Right renal pelvis (tissue), 4 donors: ENCODE measurements at places on chromosomes 4 and X. TPM values are rescaled to one million over a fixed set of nuclear protein-coding genes. Genes with fewer than 3 reads are reported as not detected.

DNA sequence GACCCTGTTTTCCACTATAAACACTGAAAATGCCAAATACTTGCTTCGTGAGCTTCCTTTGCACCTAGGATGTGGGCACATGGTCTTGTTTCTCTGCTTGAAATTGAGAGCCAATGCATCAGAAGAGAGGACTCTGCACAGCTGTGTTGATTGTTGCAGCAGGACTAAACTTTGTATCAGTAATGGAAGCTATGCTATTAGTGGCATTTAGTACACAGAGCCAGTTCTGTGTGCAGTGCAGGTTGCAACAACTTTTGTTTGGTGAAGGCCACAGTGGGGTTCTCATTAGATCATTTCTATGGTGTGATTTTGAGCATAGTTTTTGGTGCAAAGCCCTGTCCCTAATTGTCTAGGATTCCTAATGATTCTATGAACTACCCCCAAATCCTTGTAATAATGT is 54.4 kb upstream of the ANKRD17 start:
- no peak for DNase-seq

The DDX53 gene
- polyA plus RNA-seq = not detected

GRCh38 chr4:74203467-74203866 is 45.5 kb downstream of the MTHFD2L start:
- no peak for DNase-seq

- DNase-seq = no peak
These were observed 91.6 kb upstream of the MAP3K15 start for GRCh38 chrX:19606902-19607301.

The CSN1S1 gene
- not detected for polyA plus RNA-seq

The MORF4L2 gene
- 331 TPM for polyA plus RNA-seq

The CLDN22 gene
- polyA plus RNA-seq = 0.47 TPM

The GPRASP3 gene
- 16.7 TPM for polyA plus RNA-seq

The SRPK3 gene
- polyA plus RNA-seq = 2.0 TPM

DNA sequence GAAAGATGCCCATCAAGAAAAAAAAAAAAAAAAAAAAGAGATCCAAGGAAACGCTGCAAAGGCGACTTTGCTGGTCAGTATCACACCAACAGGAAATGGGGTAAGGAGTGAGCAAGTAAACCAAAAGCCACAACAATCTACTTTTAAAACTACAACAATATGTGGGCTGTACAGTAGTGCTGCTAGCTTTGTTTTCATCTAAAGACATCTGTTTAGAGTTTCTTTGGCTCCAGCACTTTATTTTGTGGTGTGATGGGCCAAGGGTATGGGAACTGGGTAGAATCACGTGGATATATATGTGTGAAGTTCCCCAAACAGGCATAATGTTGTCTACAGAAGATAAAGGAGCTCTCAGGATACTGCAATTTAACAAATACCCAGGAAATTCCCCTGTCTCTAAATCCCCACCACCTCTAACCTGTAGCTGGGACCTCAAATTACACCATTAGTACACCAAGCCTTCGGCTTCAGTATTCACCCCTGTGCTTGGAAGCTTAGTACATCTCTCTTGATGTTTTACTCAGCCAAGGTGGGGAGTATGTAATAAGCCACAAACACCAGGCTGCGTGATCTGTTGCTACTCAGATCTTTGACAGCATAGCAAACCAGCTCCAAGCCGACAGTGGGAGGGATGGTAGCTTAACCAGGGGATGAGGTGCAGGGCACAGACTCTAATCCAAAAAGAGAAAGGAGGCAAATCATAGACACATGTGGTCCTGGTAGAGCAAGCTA is 207.9 kb downstream of the HS6ST2 start:
- no peak for DNase-seq

GRCh38 chr4:53591372-53591892 is at the start of gene LNX1:
Gene LNX1 (minus strand): TSS chr4:53591486. CDS start chr4:53574002, 17,484 bp downstream.
- DNase-seq = no peak

DNA sequence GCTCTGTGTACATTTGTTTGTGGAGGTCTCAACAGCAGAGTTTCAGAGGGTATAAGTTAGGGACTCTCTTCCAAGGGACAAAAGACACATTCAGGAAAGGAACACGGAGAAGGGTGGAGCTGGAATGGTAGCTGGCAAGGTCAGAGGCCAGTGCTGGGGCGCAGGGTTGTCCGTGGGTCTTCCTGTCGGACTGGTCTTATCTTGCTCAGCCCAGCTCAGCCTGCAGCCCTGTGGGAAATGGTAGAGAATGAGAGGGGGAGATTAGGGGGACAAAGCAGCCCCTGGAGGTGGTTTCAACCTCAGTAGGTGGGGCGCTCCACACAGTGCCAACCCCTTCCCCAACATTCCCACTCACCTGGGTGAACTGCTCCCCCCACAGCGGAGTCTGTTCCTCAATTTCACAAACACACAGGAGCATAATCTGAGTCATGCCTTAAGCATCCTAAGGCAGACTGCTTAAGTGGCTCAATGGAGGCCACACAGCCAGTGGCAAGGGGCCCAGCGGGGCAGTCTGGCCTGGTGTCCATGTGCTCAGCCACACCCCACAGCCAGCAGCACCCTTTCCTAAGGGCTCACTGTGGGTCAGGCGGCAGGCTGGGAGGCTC is 6.9 kb upstream of the HDAC6 start:
- DNase-seq = no peak

DNA sequence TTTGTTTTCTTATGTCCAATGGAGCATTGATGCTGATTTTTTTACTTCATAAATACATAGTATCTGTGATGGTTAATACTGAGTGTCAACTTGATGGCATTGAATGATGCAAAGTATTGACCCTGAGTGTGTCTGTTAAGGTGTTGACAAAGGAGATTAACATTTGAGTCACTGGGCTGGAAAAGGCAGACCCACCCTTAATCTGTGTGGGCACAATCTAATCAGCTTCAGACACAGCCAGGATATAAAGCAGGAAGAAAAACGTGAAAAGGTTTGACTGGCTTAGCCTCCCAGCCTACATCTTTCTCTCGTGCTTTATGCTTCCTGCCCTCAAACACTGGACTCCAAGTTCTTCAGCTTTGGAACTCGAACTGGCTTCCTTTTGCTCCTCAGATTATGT is 230.6 kb upstream of the SPRY1 start:
- DNase-seq = no peak

DNA sequence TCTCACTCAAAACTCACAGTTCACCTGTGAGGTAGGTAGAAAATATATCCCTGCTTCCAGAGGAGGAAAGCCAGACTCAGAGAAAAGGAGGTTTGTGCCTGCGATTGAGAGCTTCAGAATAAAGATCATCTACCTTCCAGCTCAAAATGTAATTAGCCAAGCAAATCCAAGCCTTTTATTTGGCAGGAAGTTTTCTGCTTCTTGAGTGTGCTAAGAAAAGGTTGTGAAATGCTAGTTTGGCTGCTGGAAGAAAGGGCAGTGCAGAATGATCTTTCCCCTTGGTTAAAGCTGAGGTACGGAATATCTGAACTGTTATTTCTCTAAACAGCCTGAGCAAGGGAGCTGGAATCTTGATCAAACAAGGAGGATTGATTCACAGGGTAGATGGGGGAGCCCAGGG is 59.7 kb upstream of the VCX3B start:
- no peak for DNase-seq

- DNase-seq = no peak
These were observed 410.0 kb upstream of the NR3C2 start for GRCh38 chr4:148852092-148852699.

- no peak for DNase-seq
These were observed 87.9 kb downstream of the NHS start for GRCh38 chrX:17462881-17463280.

GRCh38 chr4:153375303-153375702 is 30.8 kb downstream of the MND1 start:
- no peak for DNase-seq

GRCh38 chrX:22963196-22963595 is 36.6 kb upstream of the DDX53 start:
- DNase-seq = no peak

DNA sequence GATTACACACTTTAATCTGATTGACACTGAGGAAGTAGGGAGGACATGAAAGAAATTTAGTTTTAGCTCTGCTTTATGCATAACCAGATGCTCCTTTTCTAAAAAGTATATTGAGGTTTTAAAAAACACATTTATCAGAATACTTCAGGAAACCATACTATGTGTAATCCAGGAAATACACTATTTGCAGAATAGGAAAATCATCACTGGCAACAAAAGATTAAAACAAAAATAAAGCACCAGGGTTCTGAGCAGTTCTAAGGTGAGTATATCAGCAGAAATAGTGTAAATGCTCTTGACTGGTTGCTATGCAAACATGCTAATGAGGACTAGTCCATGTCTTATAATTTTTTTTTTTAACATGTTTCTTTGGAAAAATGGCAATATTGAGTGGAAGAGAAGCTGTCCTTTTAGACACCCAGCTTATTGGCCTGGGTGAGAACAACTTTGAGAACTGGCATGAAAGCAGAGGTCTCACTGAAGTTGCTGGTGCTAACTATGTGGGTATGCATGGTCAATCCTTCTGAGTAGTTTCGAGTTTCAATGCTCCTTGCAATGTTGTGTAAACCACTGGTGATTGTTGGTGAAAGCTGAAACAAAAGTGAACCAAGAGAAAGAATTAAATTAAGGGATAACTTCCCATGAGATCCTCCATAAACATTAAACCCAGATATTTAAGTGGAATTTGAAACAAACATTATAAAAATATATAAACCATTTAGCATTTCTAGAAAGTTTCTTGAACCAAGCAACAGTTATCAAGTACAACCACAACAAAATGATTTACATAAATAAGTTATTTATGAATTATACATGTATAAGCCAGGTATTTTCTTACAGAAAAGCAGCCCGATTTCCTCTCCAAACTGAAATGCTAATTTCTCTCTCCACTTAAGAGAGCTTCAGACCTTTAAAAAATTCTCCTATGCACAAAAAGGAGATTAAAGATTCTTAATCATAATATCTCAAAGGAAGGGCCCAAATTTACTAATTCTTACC is 20.4 kb upstream of the SCD5 start:
- no peak for DNase-seq

The TMEM156 gene
- polyA plus RNA-seq = 4.4 TPM

The TLR10 gene
- 0.89 TPM for polyA plus RNA-seq

DNA sequence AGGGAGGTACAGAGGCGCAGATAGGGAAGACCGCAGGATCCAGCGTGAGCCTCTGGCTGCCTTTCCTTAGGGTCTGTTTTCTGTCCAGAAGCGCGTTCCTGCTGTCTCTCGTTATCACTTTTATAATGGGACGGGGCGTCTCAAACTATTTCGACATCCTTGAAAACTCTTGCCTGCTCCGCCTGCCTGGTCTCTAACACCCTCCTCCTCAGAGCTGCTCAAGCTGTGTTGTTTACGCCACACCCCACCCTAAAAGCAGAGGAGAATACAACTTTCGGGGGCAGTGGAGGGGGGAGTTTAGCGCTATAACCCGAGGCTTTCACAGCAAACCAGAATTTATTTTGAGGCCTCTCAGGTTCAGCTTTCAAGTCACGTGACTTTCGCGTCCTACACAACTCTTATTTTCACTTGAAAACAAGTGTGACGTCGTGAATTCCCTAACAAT is 646 bp upstream of the FAM3A start:
- DNase-seq = no peak

The IL2RG gene
- polyA plus RNA-seq = 1.0 TPM

The ZIC3 gene
- polyA plus RNA-seq = not detected

The MTM1 gene
- 14.1 TPM for polyA plus RNA-seq

- DNase-seq = no peak
These were observed 80.1 kb downstream of the HDAC8 start for GRCh38 chrX:72492499-72492898.

DNA sequence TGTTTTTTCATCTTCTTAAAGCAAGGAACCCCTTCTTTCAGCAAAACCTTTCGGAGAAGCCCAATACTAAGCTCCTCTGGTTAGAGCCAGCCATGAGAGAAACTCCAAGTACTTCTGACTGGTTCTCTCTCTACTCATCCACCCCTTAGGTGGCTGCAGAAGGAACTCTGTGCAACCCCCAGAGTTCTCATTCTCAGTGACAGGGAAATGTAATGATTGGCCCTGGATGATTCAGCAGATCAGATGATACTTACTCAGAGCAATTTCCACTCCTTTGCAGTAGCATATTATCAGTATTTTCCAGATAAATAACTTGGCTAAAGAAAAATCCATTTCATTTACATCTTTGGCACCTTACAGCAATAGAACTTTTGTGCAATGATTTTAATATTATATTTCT is 3.2 kb downstream of the SPP1 start:
- no peak for DNase-seq

DNA sequence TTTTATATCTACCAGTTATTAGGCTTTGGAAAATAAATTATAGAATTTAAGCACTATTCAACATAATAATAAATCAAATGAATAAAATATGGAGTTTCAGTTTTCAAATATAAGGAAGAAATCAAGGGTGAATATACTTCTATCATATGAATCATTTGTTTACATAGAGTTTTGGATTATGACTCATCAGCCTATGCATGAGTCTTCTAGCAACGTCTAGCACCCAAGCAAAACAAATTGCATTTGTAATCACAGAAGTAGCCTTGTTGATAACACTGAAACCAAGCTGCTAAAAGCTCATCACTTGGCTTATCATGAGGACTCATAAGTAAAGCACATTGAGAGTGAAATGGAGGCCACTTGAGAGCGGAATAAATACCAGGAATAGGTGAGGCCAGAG is 434.6 kb downstream of the PCDH11X start:
- no peak for DNase-seq

DNA sequence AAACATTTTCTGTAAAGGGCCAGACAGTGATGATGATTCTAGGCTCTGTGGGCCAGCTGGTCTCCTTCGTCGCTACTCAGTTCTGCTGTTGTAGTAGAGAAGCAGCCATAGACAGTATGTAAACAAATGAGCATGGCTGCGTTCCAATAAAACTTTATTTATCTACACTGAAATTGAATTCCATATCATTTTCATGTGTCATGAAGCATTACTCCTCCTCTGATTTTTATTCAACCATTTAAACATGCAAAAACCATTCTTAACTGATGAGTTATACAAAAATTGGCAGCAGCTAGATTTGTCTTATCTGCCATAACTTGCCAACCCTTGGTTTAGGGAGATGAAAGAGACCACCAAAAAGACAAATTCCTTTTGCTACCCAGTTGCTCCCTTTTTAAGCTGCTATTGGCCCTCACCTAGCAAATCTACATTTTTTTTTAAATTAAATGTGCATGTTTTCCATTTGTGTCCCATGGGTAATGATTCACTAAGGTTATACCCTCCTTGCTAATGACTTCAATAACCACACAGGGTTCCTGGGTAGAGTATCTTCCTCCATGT is 309.9 kb downstream of the DHX15 start:
- no peak for DNase-seq

GRCh38 chr4:37415845-37416369 is 171.4 kb downstream of the NWD2 start:
- DNase-seq = no peak

GRCh38 chr4:24244663-24245490 is 339.5 kb downstream of the DHX15 start:
- peak; percentile 23 for DNase-seq

GRCh38 chr4:8320386-8320750 is 50.8 kb downstream of the HTRA3 start:
- no peak for DNase-seq
